Dermis microvascular lymphatic vessel endothelial cell (primary cell): ENCODE measurements at places on chromosomes 2 and 18.
A peak's percentile ranks its signal among the peaks of the same experiment; 100 is the strongest.

DNA sequence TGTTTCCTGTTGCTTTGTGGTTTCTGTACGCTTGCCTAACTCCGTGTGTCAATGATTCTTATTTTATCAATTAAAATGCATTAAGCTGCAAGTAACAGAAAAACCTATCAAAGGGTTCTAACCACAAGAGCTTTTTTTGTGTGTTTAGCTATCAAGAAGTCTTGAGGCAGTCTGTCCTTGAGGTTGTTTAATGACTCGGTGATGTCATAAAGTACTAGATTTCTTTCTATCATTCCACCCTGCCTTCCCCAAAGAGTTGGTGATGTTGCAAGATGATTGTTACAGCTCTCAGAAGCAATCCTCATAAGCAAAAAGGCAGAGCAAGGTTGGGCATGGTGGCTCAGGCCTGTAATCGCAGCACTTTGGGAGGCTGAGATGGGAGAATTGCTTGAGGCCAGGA lies 51.9 kb upstream of the SPTBN1 start:
- DNase-seq, result no peak

DNA sequence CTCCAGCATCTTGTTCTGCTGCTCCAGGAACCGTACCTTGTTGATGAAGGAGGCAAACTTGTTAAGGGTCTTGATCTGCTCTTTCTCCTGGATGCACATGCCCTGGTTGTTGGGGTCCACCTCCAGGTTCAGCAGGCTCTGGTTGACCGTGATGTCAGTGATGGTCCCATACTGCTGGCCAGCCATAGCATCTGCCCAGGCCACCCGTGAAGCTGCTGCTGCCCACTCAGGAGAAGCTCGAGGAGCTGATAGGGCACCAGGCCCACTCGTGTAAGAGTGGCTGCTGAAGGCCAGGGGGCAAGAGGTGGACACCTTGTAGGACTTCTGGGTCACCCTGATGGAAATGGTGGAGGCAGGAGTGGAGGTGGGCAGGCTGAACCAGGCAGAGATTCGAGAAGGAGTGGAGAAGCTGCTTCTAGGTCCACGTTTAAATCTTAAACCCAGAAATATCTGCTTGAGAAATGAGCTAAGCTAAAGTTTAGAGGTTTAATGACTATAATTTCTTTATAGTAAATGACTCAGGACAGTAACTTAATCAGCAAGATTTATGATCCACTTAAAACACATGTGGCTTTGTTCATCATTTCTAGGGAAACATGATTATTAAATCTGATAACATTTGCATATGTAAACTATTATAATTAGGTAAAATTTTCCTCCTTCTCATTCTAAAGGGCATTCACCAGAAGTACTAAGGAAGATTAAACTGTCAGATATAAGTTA lies 358.7 kb upstream of the SETBP1 start:
- no peak for DNase-seq

GRCh38 chr18:489244-490023 lies 11.1 kb downstream of the COLEC12 start:
- no peak for DNase-seq

- DNase-seq, result no peak
Observed at GRCh38 chr2:69223759-69224511, 163.1 kb downstream of the GFPT1 start.

DNA sequence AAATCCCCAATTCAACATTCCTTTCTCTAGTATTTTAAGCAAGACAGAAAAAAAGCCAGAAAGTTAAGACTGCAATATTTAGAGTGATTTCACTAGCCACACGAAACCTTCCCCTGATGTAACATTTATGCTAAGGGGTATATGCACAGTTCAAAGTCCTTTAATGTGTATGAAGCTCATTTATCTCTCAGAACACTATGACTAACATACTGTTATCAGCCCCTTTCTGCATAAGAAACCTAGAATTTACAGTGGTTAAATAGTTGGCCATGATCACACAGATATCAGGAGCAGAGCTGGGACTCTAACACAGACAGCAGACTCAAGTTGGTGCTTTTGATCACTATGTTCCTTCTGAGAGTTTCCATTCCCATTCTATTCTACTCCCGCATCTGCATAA lies 185.5 kb downstream of the CDH2 start:
- no peak for DNase-seq

DNA sequence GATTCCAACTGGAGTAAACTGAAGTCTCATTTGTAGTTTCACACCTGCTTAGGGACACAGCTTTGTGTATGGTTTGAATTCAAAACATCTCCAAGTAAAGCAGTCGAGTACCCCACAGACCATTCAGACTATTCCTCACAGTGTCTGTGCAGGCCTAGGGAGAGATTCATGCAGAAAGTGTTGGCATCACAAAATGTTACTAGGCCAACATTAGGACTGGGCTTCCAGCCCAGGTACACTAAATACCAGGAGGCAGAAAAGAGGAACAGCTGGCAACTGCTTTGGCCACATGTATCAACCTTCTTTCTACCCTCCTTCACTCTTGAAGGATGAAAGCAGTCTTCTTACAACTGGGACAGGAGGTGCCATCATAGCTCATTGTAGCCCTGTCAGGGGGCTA lies 270.4 kb upstream of the TMEFF2 start:
- DNase-seq, result no peak

GRCh38 chr2:166112193-166112605 lies 15.6 kb downstream of the SCN1A start:
- no peak for DNase-seq

- DNase-seq, result no peak
Observed at GRCh38 chr2:157259960-157260359, 2.5 kb downstream of the GALNT5 start.

- no peak for DNase-seq
Observed at GRCh38 chr2:30731706-30732105, 75.5 kb downstream of the CAPN13 start.

- peak; percentile 9 for DNase-seq
Observed at GRCh38 chr18:50674307-50674980, 114.6 kb downstream of the MAPK4 start.

DNA sequence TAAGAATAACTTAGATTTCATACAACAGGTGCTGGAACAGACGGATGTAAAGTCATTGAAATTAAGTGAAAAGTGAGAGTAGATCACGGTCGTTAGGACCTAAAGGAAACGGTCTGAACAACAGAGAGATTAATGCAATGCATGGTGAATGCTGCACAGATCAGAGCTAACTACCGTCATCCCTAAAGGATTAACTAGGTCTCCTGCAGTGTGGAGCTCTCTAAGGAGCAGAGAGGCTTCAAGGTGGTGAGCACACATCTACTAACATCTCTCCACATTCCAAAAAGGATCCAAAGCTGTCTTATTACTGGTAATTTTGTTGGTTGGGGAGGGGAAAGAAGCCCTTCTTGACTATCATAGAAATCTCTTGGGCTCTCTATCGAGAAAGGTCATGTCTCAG lies 75.3 kb downstream of the CABYR start:
- DNase-seq, result no peak

DNA sequence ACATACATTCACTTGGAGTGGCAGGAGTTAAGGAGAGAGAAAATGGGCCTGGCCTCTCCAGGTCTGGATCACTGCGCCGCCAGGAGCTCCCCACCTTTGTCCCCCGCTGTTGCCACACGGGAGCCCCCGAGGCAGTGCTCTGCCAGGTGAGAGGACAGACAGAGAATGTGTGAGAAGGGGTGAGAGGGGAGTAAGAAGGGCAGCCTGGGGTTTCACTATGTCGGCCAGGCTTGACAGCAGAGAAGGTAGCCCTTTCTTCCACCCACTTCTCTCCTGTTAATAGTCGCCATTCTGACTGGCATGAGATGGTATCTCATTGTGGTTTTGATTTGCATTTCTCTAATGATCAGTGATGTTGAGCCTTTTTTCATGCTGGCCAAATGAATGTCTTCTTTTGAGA lies 26.2 kb upstream of the ARHGEF4 start:
- DNase-seq, result no peak

DNA sequence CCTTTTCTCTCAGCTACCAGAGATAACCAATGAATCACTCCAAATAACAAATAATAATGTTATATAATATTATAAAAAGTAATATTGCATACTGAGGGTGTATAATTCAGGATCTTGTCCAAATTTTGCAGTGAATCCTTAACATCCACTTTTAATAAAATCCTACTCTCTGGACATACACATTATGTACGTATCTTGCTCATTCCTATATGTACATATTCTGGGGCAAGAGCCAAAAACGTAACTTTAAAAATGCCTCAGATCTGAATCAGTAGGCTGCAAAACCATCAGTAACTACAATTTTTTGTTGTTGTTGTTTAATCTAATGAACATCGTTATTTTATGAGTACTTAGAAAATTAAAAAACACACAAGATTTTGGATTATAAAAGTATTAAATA lies 65.3 kb downstream of the SMAD2 start:
- no peak for DNase-seq

DNA sequence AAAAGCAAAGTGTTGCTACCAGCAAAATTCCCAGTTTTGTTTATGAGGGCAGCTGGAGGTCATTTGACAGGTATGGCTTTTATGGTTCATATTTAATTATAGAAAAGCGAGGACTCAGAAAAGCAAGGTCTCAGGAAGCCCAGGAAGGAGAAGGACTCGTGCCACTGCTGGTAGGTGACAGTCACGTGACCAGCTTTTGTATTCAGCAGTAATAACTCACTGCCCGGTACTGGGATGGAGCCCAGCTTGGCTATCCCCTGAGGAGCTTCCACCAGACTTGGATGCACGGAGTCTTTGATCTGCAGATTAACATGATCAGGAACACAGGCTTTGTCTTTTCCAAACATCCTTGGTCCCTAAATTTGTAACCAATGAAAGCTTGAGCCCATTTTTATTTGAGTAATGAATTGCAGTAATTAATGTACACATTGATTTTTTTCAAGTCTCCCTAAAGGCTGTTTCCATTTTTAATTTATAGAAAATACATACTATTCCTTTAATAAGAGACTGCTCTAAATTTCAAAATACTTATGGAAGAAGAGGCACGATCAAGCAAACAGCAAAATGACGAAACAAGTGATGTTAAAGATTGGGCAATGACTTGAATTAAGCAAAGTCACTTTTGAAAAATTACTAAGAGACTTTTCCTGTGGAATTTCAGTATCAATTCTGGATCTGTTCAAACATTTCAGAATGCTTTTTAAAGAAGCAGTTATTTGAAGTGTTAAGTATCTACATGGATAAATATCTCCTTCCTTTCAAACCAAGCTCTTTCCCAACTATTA lies 251.7 kb upstream of the HNRNPA3 start:
- DNase-seq, result no peak

GRCh38 chr2:213420828-213421385 lies 136.6 kb downstream of the SPAG16 start:
- DNase-seq, result no peak
